ENCODE measurements at places on chromosomes 11 and 22.

GRCh38 chr11:33362051-33362910 lies 105.1 kb downstream of the HIPK3 start:
- peak; percentile 58 for DNase-seq

- DNase-seq = no peak
Observed at GRCh38 chr11:125333354-125334073, 162.6 kb downstream of the FEZ1 start.

GRCh38 chr22:29710922-29711593 lies 8.7 kb upstream of the CABP7 start:
- no peak for DNase-seq

- peak; percentile 40 for DNase-seq
Observed at GRCh38 chr11:116563028-116563711, 209.6 kb downstream of the BUD13 start.

DNA sequence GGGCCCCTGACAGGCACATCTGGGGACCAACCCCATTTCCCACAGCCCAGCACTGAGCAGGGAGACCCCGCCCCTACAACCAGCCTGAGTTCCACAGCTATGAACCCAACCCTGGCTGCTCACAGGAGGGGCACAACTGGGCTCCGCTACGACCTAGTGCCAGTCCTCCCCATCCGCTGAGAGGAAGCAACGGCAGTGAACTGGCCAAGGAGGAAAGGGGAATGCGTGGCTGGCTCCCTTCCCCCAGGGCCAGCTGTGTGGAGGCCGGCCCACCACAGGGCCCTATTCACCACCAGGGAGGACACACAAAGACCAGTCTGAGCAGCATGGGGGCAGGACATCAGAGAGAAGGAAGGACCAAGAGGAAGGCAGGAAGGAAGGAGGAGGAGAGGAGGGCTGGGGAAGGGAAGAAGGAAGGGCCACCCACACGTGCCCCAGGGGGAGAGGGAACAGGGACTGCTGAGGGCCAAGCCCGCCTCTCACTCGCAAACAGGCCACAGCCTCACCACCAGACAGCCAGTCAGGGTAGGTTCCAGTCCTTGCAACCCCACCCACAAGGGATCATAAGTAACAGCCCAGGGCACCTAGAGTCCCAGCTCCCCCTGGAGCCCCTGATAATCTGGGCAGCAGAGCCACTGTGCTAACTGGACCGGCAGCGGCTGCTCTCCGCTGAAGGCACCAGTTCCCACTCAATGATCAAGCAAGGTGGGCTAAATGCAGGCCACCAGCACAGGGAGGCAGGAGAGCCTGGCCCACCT lies 8.5 kb upstream of the GAL3ST1 start:
- DNase-seq = no peak

DNA sequence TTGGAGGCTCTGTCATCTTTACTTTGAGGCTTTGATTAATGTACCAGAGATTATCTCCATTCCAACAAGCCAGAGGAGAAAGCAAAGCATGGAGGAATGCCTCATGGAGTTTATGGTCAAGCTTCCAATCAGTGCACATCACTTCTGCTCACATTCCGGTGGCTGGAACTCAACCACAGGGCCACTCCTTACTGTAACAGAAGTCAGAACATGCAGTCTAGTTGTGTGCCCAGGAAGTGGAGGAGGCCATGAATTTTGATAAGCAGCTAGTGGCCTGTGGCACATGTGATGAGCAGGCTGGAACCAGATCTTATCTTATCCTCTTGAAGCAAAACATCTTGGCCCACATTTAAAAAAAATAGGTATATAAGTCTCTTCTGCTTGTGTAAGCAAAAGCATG lies 258.9 kb upstream of the ARHGAP20 start:
- peak; percentile 69 for DNase-seq

DNA sequence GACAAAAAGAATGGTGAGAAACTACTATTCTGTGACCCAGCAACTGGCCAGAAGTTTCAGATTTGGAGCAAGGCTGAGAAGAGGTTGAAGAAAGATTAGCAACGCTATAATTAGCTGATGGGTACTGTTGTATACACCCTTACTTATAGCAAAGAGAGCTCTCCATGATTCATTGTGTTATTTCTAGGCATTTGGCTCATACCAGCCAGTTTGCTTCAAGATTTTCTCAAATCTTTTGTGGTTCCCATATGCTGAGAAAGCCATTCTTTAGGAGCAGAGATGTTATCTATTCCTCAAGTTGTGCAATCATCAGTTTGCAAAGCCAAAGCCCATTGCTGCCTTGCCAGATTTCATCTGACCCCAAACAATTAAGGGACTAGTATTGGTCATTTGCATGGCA lies 179.4 kb downstream of the ETS1 start:
- peak; percentile 96 for DNase-seq

DNA sequence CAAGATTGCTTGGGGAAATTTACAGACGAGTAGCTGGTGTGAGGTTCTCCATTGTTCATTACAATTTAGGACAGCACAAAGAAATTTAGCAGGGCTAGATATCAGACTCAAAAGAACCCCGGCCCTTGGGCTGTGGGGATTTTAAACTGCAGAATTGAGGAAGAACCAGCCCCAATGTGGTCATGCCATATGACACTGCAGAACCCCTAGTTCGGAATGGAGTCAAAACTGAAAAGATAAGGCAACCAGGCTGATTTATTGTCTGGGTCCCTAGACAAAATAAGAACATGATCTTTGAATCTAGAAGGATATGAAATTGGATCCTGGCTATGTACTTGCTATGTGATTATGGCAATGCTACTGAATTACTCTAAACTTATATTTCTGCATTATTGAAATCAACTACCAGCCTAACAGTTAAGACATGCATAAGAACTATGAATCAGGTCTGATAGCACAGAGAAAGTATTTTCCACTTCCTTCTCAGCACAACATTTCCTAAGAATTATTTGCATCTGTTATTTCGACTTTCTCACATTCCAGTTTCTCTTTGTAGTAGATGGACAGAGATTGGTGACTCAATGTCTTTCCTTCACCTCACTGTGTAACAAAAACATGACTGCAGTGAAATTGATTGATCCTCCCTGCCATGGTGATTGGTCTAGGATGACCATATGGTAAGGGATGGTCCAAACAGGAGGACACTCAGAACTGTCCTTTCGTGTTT lies 13.2 kb downstream of the MMP3 start:
- peak; percentile 39 for DNase-seq

All from EL (cell line).